ENCODE measurements at places on chromosomes 16 and 17.

- DNase-seq: no peak
Observed at GRCh38 chr16:84271037-84271436, 23.6 kb upstream of the WFDC1 start.

DNA sequence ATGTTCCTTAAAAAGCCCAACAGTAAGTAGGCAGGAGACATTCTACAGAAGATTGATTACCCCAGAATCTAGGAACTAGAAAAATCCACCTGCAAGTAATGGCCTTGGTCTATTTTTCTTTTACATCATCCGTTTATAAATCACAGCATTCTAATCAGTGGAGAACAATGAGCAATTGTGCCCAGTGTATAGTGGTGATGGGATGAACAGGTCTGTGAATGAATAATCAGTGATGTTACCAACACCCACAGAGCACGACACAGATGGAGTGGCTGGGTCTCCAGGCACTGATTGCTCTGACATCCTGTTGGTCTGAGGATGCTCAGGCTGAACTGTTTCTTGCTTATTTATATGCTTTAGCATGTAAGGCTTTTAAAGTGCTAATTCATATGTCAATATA lies 1251.2 kb upstream of the CDH8 start:
- DNase-seq: no peak

- DNase-seq: no peak
Observed at GRCh38 chr17:82882715-82883418, 43.0 kb upstream of the ZNF750 start.

DNA sequence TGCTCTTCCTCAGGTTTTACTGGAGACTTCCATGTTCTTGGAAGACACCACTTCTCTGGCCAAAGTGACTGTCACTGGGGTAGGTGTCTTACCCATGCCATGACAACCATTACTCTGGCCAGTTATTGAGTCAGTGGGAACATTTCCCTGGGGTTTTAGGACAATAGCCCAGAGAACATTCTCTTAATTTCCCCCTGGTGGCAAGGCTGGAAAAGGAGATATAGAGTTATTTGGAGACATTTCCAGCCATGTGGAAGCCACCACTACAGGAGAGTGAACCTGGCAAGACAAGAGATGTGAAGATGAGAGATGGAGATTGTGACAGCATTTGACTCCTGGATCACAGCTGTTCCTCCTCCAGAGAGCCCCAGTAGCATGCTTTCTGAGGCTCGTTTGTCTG lies 106.2 kb downstream of the CDK5R1 start:
- DNase-seq: no peak

DNA sequence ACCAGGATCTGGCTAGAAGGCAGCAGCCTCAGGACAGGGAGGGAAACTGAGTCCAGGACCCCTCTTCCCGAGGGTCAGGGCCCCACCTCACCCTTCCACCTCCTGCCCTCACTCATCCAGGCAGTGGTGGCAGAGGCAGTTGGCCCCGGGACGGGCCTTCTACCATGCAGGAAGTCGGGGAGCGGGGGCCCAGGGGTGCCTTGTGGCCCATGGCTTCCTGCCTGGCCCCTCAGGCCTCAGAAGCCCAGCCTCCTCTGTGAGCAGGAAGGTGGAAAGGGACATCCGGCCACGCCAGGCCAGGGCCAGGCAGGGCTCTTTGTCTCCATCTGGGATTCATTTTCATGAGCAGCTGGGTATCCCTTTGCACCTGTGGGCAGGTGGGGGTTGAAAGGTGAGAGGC lies 58.5 kb downstream of the BAHCC1 start:
- DNase-seq: no peak

DNA sequence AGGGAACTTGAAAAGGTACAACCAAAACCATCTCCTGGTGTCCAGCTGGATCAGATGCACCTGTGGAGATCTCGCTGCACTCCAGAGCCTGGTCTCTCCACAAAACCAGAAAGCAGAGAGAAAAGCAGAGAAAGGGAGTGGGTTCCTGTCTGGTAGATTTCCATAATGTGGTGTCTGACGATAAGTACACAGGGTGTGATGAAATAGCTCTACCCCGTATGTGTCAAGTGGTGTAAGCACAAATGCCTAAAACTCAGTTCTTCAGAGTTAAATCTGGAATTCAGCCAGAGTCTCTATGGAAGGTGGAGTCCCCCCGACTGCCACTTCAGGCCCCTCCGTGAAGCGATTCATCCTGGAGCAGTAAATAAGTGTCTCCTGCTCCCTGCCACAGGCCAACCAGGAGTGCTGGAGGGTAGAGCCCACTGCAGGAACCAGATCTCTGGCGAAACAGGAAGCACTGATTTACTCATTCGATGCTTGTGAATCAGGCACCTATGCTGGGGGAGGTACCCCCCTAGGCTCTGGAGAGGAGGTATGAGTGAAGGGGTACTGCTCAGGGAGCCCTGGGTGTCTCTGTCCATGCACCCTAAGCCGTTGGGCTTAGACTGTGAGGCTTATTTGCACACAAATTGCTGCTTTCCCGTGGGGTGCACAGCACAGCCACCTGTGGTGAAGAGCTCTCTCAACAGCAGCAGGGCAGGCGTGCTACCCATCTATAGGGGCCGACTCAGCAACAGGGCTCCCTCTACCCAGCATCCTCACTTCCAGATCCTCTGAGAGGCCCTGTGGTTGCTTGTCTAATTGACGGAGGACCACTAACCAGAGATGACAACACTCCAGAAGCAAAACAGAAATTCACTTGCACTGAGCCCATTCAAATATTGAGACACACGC lies 97.1 kb upstream of the MYOCD start:
- DNase-seq: no peak

DNA sequence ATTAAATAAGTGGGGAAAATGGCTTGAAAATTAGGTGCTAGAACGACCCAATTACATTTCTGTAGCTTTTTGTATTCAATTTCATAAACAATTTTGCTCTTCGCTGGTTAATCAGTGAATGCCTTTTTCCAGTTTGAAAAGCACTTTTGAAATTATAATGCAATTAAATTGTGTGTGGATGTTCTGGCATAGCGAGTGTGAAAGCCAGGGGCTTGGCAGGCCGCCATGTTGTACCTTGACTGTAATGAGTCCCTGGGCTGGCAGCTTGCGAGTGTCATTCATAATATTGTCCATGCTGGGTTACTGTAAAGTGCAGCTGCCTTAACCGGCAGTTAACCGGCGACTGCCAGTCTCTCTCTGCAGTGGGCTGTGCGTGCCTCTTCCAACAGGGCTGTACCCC lies 177.8 kb downstream of the CCDC182 start:
- DNase-seq: no peak

GRCh38 chr17:59837308-59838051 lies 55.3 kb downstream of the TUBD1 start:
- DNase-seq: peak; percentile 85

DNA sequence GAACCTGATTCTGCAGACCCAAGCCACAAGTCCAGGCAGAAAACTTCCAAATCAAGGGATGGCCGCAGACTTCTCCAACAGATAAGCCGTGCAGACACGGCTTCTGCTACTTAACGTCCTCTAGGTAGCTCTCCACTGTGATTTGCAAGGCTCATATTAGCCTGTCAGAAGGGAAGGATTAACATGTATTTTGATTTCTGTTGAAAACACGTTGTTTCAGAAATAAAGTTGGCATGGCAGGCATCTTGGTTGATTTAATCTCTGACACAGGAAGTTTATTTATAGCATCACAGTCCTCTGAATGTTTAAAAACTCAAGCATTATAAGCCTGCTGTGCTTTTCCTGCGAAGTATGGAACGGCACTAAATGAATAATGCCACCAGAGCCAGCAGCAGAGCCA lies 166.8 kb upstream of the TOX3 start:
- no peak for DNase-seq

DNA sequence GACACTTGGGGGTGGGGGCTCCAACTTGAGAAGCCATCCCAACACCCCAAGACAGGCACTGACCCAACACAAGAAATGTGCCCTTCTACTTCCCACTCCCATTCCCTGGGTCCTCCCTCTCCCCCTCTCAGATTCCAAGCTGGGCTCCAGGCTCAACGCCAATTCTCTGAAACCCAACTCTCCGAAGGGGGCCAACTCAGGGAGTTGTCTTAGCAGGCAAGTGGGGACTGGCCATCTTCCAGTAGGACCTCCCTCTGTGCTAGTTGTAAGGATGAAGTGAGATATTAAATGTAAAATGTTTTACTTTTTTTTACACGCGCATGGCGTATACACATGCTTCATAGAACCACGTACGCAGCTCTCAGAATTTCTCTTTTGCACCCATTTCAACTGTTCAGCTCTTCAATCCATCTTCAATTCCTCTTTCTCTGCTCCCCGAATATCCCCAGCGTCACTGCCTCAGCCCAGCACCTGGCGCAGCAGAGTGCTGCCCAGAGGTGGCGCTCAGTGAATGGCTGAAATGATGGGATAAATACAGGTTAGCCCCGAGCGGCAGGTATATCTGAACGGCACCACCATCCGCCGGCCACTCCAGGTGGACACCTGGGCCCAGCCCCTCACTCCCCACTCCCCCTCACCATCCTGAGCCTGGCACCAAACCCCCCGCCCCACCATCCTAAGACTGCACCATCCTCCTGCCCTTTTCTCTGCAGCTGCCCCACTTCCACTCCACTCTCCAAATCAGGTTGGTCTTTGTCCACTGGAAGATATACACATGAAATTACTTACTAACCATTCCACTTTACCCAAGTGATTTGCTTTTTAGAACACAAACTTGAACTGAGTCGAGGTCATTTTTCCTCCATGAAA lies 43.9 kb upstream of the TNRC6C start:
- no peak for DNase-seq

DNA sequence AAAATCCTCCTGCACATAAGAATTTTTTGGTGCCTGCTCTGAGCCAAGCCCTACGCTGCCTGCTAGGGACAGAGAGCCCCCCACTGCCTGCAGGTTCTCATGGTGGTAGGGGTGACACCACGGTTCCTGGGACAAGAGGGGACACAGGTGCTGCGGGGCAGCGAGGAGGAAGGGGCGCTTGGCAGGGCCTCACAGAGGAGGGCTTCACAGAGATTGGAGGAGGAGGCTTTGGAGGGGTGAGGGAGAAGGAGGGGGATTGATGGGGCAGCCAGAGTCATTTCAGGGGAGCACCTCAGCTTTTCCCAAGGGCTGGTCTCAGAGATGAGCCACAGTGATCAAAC lies 29.8 kb upstream of the GSG1L start:
- DNase-seq: no peak

- DNase-seq: no peak
Observed at GRCh38 chr16:87125206-87126155, 191.7 kb downstream of the C16orf95 start.

- DNase-seq: peak; percentile 35
Observed at GRCh38 chr16:62036101-62036801, at the start of gene CDH8. Gene CDH8, minus strand, starts transcription at chr16:62036438. Its CDS starts 15,035 bp downstream, at chr16:62021403.

GRCh38 chr17:33169580-33170285 lies 123.4 kb downstream of the ASIC2 start:
- DNase-seq: peak; percentile 40

DNA sequence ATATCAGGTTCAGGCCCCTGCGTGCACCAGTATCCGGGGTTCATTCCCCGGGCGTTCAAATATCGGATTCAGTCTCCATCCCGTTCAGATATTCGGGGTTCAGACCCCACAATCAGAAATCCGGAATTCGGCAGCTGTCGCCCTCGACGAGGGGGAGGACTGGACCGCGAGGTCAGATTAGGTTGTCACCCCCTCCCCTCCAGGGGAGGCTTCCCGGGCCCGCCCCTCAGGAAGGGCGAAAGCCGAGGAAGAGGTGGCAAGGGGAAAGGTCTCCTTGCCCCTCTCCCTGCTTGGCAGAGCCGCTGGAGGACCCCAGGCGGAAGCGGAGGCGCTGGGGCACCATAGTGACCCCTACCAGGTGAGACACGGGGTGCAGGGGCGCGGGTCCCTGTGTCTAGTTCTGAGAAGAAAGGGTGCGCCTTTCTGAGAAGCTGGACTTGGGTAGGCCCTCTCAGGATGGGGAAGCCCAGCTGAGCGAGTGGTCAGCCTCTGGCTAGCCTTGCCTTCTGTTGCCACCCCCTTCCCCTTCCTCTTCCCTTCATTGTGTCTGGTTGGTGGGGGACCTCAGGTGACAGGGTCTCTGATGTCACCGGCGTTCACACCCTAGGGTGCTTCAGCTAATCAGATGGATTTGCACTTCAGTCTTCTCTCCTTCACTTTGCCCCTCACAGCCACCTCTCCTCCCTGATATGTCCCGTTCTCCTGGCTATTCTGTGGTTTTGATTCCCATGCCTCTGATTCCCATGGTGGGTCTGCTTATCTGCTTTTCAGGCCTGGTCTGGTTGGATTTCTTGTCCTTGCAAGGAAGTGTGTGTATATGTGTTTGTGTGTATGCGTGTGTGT lies 844 bp downstream of the TAOK2 start:
- DNase-seq: no peak

GRCh38 chr17:63700528-63701455 lies 867 bp upstream of the LIMD2 start:
- no peak for DNase-seq

Data from MG63 (cell line).